ENCODE measurements at places on chromosomes 12 and 14.

GRCh38 chr12:126069549-126070165, 1004.4 kb downstream of the AACS start:
- peak; percentile 67 for DNase-seq

DNA sequence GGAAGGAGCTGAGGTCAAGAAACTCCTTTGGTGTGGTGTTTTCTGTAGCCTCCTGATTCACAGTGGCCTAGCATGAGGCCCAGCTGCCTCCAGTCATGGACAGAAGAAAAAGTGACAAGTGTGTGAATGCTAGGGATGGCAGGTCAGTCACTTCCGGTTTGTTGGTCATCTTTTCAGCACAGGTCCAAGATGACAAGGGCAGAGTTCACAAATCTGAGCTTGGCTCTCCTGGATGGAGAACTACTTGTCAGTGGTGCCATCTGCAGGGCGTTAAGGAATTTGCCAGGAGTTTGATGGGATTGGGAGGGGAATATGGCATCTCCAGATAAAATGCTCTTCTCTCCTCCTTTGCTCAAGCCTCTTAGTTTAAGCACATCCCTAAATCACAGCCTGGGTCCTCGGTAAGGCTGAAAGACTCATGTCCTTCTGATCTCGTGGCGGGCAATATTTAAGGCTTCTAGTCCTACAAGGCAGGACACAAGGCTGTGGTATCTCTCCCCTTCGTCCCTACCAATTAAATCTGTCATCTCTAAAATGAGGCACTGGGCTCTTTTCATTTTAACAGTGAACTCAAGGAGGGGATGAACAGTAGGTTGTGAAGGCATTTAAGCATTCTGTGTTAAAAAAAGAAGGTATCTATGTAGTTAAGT, 10.0 kb downstream of the TUBA1B start:
- DNase-seq: peak; percentile 75

DNA sequence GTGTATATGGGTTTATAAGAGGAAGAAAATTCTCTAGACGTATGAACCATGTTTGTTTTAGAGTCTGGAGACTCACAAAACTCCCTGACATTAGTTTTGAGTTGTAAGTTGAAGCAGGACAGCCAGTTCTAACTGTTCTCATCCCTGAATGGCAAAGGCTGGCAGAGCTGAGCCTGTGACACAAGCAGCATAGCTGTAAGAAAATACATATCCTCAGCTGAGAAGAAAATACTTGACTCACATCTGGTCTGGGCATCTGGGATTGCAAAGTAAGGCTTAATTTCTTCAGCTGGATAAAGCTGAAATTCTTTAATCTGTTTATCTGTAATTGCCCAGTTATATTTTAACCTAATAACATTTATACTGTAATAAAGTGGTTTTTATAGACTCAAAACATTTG, 156.3 kb downstream of the PELI2 start:
- no peak for DNase-seq

- no peak for DNase-seq
Observed at GRCh38 chr12:67638694-67639093, 9.9 kb upstream of the DYRK2 start.

DNA sequence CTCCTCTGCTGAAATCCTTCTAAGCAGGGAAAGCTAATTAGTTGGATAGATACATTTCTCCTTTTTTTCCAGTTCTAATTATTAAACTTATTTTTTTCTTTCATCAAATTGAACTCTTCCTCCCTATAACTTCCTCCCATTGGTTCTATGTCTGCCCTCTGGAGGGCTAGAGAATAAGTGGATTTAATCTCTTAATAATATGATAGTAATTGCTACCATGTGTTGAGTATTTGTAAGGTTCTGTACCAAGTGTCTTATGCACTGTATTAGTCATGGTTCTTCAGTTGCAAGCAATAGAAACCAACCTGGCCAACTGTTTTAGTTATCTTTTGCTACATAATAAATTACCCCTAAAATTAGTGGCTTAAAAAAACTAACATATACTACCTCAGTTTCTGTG, 190.5 kb upstream of the PLXNC1 start:
- no peak for DNase-seq

GRCh38 chr12:127383281-127383680, 883.7 kb upstream of the TMEM132C start:
- peak; percentile 20 for DNase-seq

- DNase-seq: no peak
Observed at GRCh38 chr14:101001311-101002069, 98.0 kb upstream of the RTL1 start.

DNA sequence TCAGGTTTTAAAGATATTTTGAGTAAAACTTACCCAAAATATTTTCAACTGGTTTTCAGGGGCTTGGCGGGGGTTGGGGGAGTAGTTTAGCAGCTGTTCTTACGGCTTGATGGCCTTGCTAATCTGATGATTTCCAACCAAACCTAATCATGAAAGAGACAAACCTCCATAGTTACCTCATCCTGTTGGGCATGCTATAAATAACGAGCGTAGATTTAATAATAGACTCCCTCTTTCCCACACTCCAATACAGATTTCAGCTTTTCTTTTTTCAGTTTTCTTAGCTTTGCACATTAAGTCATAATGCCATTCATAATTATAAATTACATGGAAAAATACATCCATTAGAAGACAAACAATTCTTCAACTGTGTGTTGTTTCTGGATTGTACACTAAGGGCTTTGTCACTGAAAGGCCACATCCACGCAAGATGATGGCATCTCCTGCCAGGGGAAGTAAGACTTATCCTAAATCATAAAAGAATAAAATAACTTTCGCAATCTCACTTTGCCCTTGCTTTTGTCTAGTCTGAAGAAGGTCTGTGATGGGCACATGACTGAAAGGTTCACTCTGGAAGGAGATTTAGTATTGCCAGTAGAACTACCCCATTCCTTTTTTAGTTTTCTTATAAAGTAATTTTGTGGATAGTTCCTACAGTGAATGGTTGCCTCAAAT, 23.2 kb downstream of the ITPR2 start:
- DNase-seq: no peak

GRCh38 chr12:98274430-98275130, 240.8 kb upstream of the TMPO start:
- DNase-seq: no peak

- no peak for DNase-seq
Observed at GRCh38 chr12:180445-180844, 33.5 kb downstream of the SLC6A12 start.

GRCh38 chr14:85619851-85620250, 89.9 kb downstream of the FLRT2 start:
- DNase-seq: no peak

- DNase-seq: no peak
Observed at GRCh38 chr14:56738020-56738419, 72.3 kb downstream of the OTX2 start.

DNA sequence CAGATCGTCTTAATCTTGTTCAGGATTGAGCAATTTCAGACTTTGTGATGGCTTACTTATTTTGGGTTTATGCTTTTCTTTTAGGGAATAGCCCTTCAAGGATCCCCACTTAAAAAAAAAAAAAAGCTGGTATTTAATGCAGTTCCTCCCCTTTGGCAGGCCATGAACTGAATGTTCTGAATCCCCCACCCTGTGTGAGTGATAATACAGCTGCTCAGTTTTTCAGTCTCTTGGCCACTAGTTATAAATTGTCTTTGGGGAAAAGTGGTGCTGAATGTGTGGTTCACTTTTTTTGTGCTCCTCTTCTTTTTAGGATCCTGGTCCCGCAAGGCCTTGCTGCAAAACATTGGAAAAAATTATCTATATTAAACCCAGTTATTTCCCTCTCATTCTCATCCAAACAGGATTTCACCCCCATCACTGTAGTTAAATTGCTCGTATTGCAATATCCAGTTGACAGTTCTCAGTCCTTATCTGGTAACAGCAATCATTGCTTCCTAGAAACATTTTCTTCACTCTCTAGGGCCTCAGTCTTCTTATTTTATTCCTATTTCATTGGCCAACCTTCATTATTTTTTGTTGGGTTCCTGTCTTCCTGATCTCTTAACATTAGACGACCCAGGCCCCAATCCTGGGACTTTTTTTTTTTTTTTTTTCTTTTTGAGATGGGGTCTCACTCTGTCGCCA, 73.1 kb upstream of the PAWR start:
- no peak for DNase-seq

GRCh38 chr12:68034567-68034966, 45.3 kb downstream of the IFNG-AS1 start:
- no peak for DNase-seq

DNA sequence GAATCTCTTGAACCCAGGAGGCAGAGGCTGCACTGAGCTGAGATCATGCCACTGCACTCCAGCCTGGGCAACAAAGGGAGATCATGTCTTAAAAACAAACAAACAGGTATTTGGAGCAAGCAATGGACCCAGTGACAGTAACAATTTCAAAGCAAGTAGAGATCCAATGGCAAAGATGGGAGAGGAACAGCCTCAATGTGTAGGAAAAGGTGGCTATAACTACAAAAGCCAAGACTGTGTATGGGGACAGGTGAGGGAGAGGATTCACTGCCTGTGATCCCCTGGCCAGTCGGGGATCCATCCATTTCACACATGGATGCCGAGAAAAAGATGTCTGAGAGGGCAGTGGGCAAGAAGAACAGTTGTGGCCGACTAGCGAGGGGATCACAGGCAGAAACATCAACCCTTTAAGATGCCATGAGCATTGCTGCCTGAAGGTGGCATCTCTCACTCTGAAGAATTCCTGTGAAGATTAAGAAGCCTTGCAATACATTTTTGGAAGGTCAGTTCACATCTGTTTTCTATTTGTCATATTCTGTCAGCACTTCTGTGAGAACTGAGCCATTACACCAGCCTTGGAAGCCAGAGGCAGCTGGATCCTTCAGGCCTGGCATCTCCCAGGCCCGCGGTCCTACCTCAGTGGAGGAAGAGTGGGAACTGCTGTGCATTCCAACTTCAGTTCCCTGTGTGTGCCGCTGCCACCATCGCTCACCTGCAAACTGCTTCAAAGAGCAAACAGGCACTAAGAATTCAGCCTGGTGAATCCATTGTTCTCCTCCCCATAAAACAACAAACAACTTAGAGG, 54.5 kb upstream of the FRS2 start:
- peak; percentile 8 for DNase-seq

- DNase-seq: peak; percentile 18
Observed at GRCh38 chr12:51082561-51083125, 753 bp downstream of the CSRNP2 start.

DNA sequence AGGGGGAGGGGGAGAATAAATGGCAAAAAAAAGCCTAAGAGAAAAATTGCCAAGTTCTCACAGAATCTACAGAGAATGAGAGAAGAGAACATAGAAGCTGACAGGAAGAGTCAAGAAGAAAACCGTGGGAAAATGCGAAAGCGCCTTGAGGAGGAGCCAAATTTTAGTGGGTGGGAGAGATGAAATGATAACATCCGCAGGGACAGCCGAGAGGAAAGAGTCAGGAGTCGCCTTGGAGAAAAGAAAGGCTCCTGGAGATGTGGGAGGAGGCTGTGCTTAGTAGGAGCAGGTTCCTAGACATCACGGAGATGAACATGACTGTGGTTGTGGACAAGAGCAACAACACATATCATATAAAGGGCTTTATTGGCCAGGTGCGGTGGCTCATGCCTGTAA, 49.4 kb downstream of the PHLDA1 start:
- DNase-seq: peak; percentile 91

- no peak for DNase-seq
Observed at GRCh38 chr14:69682136-69682535, 70.7 kb downstream of the SUSD6 start.

DNA sequence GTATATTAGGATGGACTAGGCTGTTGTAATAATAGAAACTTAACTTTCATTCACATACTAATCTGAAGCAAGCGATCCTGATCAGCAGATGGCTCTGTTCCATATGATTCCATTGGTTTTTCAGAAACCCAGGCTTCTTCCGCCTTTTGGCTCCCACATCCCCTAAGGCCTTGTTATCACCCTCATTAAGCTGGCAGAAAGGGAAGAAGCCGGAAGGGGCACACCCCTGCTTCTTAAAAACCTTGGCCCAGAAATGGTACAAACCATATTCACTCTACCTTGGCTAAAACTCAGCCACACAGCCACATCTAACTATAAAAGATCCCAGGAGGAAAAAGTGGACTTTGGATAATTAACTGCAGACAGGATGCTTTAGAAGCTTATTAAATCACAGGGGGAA, 329.2 kb downstream of the PCNX1 start:
- no peak for DNase-seq

DNA sequence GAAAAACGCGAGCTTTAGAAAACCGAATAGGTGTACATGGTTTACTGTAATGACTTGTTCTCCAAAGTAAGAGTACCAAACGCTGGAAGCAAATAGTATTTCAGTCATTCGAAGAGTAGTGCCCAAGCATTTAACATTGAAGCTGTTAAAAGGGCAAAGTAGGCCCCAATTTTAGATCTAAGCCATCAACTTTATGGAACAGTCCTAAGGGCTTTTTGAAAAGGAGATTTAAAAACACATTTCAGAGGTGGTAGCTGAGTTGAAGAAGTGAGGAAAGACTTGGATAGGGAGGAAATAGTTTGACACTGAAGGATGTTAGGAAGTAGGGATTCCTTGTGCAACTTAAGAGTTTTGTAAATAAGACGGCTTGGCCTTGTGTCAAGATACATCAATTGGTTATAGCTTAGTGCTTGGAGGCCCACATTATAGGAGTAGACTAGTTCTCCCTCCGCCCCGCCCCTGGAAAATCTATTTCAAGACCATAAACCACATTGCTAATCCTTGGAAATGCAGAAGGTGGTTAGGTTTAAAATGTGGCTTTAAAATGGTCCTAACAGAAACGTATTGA, 783 bp upstream of the TUBA1B start:
- DNase-seq: peak; percentile 26

DNA sequence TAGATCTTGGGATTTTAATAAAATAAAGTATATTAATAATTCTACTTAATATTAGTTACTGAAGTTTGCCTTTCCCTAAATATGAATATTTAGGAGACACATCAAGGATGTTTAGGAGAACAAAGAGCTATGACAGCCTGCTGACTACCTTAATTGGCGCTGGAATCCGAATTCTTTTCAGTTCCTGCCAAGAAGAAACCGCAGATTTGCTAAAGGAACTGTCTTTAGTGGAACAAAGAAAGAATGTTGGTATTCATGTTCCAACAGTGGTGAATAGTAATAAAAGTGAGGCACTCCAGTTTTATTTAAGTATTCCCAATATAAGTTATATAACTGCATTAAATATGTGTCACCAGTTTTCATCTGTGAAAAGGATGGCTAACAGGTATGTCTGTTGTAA, 54.5 kb downstream of the MIS18BP1 start:
- no peak for DNase-seq

- DNase-seq: no peak
Observed at GRCh38 chr12:12979731-12980259, 20.3 kb downstream of the HEBP1 start.

- DNase-seq: peak; percentile 41
Observed at GRCh38 chr12:131132118-131132892, 178.6 kb downstream of the ADGRD1 start.

- DNase-seq: no peak
Observed at GRCh38 chr12:47891356-47891755, 13.4 kb downstream of the VDR start.

DNA sequence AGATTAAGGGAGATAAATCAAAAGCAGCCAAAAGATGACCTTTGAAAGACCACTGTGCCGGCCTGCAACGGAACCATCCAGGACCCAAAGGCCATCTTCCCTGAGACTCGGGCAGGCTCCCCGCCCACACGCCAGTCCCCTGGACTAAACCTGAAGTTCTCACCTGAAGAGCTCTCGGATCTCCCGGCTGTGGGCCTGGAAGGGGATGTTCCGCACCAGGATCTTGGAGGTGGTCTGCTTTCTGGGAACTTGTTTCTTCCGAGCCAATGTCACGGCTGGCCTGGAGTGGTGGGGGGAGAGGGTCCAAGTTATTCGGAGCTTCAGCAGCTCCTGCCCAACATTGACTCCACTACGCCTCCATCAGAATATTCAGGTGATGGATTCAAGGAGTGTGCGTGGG, 51.3 kb downstream of the RBM19 start:
- DNase-seq: no peak
